Spleen (tissue), 13 donors: ENCODE measurements at places on chromosomes 1 and 21. TPM values are rescaled to one million over a fixed set of nuclear protein-coding genes. Genes with fewer than 3 reads are reported as not detected.
A peak's percentile ranks its signal among the peaks of the same experiment; 100 is the strongest.

DNA sequence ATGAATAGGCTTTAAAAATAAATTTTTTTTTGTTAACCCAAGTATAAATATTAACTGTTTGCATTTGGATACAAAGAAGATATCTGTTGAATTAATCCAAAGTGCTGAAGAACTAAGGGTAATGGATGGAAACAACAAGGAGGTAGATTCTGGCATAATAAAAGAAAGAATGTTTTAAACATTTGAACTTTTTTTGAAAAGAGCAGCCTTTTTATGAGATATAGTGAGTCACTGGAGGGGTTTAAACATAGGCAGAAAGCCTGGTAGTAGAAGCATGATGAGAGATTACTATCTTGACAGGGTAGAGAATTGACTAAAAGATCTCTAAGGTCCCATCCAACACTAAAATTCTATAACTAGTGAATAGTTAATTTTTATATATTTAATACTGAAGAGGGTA, 2.7 kb downstream of the MIER1 start:
- DNase-seq: no peak

DNA sequence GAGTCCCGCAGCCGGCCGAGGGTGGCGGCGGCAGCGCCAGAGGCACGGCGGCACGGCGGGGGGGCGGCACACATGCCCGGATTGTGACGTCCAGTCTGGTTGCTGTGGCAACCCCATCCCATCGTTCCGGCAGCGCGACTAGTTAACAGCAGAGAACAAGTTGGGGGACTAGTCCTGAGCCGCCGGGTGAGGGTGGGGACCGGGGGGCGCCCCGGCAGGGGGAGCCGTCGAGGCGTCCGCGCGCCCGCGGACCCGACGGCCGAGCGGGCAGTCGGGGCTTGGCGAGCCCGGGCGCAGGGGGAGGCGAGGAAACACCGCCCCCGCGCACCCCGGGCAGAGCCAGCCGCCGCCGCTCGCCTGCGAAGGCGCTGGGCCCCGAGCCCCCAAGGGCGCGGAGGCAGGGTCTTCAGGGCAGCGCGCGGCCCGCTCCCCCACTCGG, at the start of gene CHD5:
Gene CHD5 (minus strand): TSS at position 54 of the 439 bp plus-strand sequence. CDS start 298 bp downstream, outside the sequence.
- DNase-seq: no peak

- no peak for DNase-seq
These were observed 55.8 kb downstream of the SLC27A3 start for GRCh38 chr1:153831026-153831425.

- peak; percentile 85 for DNase-seq
These were observed 57.4 kb downstream of the COL6A1 start for GRCh38 chr21:46038871-46039397.

DNA sequence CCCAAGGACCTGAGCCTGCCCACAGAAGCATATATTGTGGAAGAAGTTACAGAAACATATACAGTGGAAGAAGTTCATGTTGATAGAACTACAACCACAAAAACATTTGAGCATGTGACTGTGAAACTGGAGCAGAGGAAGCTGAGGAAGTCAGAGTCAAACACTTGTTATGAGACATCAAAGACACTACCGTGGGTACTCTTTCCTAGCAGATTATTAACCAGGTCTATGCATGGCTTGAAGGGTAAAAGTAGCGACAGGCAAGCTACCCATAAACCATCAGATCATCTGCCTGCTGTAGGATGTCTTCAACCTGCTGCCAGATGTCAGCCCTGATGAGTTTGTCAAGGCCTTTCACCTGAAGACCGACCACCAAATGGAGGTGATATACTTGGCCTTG, 35.8 kb downstream of the IVNS1ABP start:
- no peak for DNase-seq

DNA sequence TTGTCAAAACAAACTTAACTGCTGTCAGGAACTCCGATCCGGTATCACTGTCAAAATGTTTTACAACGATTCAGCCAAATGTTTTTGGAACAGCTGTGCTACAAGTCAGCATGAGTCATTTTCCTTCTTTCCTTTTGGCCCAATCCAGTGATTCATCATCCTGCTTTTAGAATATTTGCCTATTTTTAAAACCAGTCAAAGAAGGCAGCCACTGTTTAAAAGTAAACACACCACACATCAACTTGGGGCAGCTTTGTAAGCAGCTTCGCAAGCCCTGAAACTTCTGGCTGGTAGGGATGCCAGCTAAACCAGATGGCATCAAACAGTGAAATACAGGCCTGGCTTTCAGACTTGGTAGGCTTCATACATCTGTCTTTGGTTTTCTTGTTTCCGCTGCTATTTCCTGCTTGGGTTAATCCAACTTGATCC, 14.9 kb downstream of the MAP3K7CL start:
- no peak for DNase-seq

DNA sequence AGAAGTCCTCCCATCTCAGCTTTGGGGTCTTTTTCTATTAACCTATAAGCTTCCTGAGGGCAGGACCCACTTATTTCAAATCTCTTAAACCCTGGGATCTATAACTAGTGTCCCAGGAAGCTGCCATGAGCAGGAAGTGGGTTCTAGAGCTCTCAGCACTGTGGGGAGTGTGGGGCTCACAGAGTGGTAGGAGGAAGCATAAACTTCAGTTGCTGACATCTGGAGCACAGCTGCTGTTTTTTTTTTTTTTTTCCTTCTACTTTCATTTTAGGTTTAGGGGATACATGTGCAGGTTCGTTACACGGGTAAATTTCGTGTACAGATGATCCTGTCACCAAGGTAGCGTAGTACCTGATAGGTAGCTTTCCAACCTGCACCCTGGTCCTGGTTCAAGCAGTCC, 59.3 kb downstream of the AK4 start:
- DNase-seq: no peak

- DNase-seq: no peak
These were observed 51.1 kb upstream of the LRRC8C start for GRCh38 chr1:89581859-89582258.

DNA sequence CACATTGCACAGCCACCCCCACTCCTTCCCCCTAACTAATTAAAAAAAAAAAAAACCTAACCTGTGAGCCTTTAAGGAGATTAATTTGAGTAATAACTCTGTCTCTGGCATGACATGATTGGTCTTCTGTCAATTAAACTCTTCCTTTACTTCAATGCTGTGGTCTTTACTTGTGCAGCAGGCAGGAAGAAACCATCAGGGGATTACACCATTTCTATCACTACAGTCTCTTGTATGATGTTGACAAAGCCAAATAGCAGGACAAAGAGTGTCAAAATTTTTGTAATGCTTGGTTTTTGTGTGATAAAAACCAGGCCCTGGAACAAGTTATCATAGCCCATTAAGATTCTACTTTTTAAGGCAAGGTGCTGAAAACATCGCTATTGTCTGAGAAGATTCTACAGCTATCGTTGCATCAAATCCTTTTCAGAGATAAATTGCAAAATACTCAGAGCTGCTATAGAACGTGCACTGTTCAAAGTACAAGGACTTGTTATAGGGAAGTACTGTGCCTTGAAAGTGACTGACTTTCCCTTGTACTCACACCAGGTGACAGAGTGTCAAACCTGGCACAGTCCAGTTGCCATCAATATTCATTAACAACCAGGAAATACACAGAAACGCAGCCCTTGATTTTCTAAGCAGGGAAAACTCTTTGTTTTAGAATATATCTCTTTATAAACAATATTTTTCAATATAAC, 37.7 kb downstream of the LHX9 start:
- DNase-seq: no peak

GRCh38 chr1:199724049-199724448, 303.5 kb upstream of the NR5A2 start:
- DNase-seq: no peak

- no peak for DNase-seq
These were observed 169.6 kb downstream of the DISC1 start for GRCh38 chr1:231796141-231796540.

DNA sequence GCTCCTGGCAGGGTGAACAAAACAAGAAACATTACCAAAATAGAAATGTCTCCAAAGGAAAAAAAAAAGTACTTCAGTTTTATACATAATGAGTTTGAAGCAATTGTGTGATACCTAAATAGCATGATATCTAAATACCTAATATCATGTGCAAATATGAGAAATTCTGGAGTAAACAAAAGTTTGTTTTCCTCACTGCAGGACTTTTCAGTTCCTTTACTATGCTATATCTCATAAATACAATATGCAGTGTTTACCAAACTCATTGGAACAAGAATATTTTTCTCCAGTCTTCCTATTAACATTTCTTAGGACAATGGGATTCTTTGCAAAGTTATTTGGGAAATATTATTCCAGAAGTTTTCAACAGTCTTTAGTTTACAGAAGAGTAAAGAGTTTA, 98.1 kb downstream of the VAV3 start:
- DNase-seq: no peak

DNA sequence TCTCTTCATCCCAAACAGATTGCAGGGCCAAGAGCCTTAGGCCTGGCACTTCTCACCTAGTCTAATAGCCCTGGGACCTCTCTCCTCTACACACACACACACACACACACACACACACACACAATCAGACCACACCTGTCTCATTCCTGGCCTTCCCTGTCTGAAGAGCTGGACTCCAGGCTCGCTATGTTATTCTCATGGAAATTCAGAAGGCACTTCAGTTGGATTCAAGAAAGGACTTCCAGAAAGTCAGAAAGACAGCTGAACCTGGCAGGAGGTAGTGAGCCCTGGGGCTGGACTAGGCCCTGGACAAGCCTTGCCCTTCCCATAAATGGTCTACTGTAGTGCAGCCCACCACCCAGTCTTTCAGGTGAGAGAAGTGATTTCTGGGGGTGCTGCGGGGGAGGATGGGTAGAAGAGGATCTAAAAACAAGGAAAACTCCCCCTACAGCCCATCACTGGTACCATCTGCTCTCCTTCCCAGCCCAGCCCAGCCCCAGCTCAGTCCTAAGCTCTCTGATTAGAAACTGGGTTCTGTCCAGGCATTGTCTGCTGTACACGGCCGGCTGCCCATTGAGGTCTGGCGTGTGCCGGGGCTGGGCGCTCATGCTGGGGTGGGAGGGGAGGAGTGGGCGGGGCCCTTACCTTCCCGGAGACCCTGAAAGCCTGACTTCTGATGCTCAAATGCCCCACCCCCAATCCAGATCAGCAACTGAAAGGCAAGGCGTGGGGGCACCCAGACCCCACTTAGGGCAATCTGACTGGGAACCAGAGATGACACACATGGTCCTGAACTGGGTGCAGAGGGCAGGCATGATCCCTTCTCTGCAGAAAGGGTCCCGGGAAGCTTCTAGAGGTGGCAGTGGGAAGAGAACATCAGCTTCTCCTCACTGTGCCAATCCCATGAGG, 2.5 kb downstream of the KIF21B start:
- DNase-seq: peak; percentile 85

- no peak for DNase-seq
These were observed 456.7 kb downstream of the LMO4 start for GRCh38 chr1:87785386-87785785.

DNA sequence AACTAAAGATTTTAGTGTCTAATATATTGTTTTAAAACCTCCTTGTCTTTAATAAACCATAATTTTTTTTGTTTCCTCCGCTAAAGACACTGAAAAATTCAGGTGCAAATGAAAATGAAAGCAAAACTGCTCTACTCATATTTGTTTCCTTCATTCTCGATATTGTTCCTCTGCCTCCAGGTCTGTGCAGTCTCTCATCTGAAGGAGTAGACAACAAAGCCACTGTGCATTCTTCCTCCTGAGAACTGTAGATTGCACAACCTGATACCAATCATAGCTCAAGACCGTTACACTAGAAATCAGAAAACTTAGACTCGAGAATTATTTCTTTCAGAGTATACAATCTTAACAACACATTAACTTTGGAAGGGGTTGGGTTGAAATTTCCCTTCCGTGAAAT, 373.1 kb upstream of the CXADR start:
- DNase-seq: no peak

PRDM16 gene
- polyA plus RNA-seq: 0.99 TPM

YBX1 gene
- polyA plus RNA-seq: 479 TPM

PIP5K1A gene
- 16.5 TPM for polyA plus RNA-seq

YOD1 gene
- polyA plus RNA-seq: 2.8 TPM

SUSD4 gene
- polyA plus RNA-seq: 0.35 TPM

UBL4B gene
- polyA plus RNA-seq: not detected

VCAM1 gene
- 65.7 TPM for polyA plus RNA-seq

HEYL gene
- 3.1 TPM for polyA plus RNA-seq

AMY1C gene
- not detected for polyA plus RNA-seq

CHI3L2 gene
- polyA plus RNA-seq: 59.2 TPM

CD84 gene
- 4.7 TPM for polyA plus RNA-seq
